Activated CD8-positive, alpha-beta T cell treated with anti-CD3 and anti-CD28 coated beads, Interleukin-2, amount 10 ng/mL, durations not matched to agents 7 days and 5 days (primary cell): ENCODE measurements at places on chromosomes 5 and 9. TPM values are rescaled to one million over a fixed set of nuclear protein-coding genes. Genes with fewer than 3 reads are reported as not detected.

- H3K36me3 ChIP-seq = no peaks in the 10 kb centered on the region
- H3K4me1 ChIP-seq = no peaks in the 10 kb centered on the region
- DNase-seq = no peak
Measured at GRCh38 chr5:143177263-143177983, 226.1 kb downstream of the NR3C1 start.

DNA sequence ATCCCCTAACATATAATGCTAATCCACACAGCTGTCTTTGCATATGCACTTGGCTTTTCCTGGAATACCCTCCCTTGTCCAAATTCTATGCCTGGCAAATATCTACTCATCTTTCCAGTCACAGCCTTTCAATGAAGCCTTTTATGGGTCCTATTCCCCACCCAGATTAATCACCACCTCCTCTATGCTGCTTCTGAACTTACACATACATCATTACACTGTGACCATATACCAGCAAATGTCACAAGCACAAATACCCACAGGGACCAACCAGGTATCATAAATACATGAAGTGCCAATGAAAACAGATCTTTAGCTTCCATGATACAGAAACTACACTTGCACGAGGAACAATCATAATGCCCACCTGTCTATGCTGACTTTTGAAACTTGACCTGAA, 22.3 kb downstream of the LPAR1 start:
- H3K4me1 ChIP-seq = no peaks in the 10 kb centered on the region
- DNase-seq = no peak

GRCh38 chr5:36637101-36637500, 30.7 kb downstream of the SLC1A3 start:
- H3K4me3 ChIP-seq = no peak overlapping the region
- no peak for DNase-seq
- no peaks in the 10 kb centered on the region for H3K4me1 ChIP-seq
- no peak overlapping the region for H3K27ac ChIP-seq
- no peaks in the 10 kb centered on the region for H3K36me3 ChIP-seq

- DNase-seq = no peak
- H3K27ac ChIP-seq = no peak overlapping the region
- H3K4me1 ChIP-seq = peaks cover 3% of the 10 kb centered on the region
- H3K36me3 ChIP-seq = peaks cover 57% of the 10 kb centered on the region
Measured at GRCh38 chr5:1322036-1322900, 22.6 kb downstream of the CLPTM1L start.

GRCh38 chr9:127975376-127976315, 5.1 kb downstream of the EEIG1 start:
- H3K27me3 ChIP-seq = no peaks in the 10 kb centered on the region
- peaks cover 65% of the 10 kb centered on the region for H3K4me1 ChIP-seq
- no peak for DNase-seq
- peak overlapping the region; percentile 73 for H3K27ac ChIP-seq
- H3K36me3 ChIP-seq = peaks cover 78% of the 10 kb centered on the region

DNA sequence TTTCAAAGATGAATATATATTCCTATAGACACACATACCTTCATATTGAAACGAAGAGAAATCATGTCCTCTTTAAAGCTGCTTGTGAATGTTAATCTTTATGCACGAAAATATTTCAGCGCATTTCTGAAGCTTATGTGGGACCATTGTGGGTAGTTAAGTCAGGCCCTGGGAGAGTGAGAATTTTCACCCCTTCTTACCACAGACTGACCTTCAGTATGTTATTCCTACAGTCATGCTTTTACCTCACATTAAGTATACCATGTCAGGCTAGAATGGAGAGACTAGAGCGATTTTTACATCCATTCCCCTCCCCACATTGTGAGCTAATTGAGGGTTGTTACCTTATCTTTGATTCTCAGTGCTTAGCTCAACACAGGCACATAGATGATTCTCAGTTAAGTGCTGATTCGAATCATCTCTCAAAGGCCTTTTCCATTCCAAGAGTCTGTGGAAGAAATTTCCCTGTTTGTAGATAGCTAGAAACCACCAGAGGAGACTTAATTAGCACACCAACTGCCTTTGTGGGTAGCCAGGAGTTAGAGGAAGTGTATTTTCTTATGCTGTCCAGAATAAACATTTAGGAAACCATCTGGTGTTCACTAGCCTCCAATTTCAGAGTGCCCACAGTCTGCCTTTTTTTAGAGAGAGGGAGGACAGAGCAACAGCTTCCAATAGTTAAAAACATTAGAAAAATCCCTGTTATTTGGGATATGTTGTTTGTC, 110.5 kb downstream of the MEGF10 start:
- no peak overlapping the region for H3K4me3 ChIP-seq
- H3K4me1 ChIP-seq = no peaks in the 10 kb centered on the region
- peaks cover 9% of the 10 kb centered on the region for H3K27me3 ChIP-seq
- H3K36me3 ChIP-seq = no peaks in the 10 kb centered on the region

DNA sequence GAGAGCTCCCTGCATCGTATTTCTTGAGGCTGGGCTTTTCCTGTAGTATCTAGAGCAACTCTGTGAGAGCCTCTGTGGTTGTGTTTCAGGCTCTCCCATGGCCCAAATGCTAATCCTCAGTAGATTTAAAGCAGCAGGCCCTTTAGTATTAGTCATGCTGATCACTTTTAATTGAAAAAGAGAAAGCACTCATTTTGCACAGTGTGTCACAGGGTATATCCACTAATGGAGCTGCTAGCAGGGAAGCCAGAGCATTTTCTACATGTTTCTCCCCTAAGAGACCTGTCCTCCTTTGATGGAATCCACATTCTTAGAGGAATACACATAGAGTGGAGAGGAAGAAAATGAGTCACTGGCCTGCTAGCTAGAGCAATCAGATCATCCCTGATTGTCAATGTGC, 348.5 kb downstream of the TMEM232 start:
- no peaks in the 10 kb centered on the region for H3K4me1 ChIP-seq
- no peak for DNase-seq
- no peaks in the 10 kb centered on the region for H3K36me3 ChIP-seq
- no peak overlapping the region for H3K27ac ChIP-seq
- no peak overlapping the region for H3K4me3 ChIP-seq

- DNase-seq = no peak
- no peaks in the 10 kb centered on the region for H3K4me1 ChIP-seq
- H3K36me3 ChIP-seq = no peaks in the 10 kb centered on the region
- H3K4me3 ChIP-seq = no peak overlapping the region
Measured at GRCh38 chr5:151700820-151701219, 14.1 kb upstream of the SPARC start.

GRCh38 chr5:42718591-42718990, 38.0 kb upstream of the CCDC152 start:
- DNase-seq = peak; percentile 54
- H3K4me1 ChIP-seq = peaks cover 26% of the 10 kb centered on the region
- H3K27me3 ChIP-seq = peaks cover 37% of the 10 kb centered on the region
- H3K4me3 ChIP-seq = no peak overlapping the region

The GCNT4 gene
- 1.9 TPM for total RNA-seq

The CMYA5 gene
- total RNA-seq = 0.40 TPM

The PALM2AKAP2 gene
- total RNA-seq = not detected

The FGF10 gene
- total RNA-seq = not detected

The IFNA13 gene
- not detected for total RNA-seq

The PCDHB6 gene
- not detected for total RNA-seq

The PCDHB14 gene
- not detected for total RNA-seq
